ENCODE measurements at places on chromosomes 2 and 18.

DNA sequence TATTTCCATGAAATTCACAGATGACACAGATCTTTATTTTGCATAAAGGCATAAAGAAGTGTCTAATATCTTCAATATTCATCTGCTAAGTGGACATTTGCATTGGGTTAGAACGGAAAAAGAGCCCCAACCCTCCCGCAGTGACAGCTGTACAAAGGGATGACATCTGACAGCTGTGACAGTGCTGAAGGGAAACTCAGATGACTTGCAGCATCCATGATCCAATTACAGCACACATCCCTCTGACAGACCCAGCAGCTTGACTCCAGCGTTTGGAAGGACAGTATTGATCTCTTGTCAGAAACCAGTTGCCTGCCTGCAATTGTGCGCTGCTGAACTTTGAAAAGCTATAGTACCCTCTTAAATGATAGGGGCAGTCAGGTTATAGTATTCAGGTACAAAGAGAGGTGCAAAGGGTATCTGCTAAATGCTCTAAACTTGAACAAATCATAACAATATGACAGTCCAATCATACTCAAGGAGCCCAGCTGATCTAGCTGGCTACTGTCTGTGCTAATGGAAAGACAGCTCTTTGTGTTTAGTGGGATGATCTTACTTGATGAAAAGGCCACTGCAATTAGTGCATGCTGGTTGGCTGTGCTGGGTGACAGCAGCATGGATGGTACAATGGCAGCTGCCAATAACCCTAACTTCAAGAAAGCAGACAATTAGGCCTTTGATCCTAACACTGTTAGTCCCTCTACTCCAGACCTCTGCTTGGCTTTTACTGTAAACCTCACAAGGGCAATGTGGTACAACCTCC is 599.2 kb downstream of the NR4A2 start:
- DNase-seq: no peak

DNA sequence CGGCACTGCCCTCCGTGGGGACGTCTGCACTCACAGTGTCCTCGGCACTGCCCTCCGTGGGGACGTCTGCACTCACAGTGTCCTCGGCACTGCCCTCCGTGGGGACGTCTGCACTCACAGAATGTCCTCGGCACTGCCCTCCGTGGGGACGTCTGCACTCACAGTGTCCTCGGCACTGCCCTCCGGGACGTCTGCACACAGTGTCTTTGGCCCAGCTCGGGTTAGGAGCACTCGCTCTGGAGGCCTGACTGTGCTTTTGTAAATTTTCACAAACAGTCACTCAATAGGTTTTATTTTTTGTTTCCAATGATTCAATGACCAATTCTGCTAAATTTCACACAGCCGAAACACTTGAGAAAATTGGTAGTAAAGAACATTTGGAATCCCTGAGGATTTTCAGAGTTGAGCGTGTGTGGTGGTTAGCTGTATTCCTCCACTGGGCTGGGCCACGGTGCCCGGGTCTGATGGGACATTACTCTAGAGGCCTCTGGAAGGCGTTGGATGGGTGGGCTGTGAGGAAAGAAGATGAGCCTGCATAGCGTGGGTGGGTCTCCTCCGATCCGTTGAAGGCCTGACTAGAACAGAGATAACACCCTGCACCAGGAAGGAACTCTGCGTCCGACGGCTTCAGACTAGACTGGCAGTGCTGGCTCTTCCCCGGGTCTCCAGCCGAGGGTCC is 134.8 kb downstream of the RTP5 start:
- DNase-seq: no peak

- no peak for DNase-seq
These were observed 7.6 kb downstream of the PRKAG3 start for GRCh38 chr2:218824004-218824403.

GRCh38 chr2:63899639-63900038 is 57.9 kb downstream of the UGP2 start:
- no peak for DNase-seq

GRCh38 chr2:109454304-109454703 is 159.5 kb downstream of the SEPTIN10 start:
- no peak for DNase-seq

GRCh38 chr2:79993144-79993543 is 311.4 kb downstream of the LRRTM1 start:
- DNase-seq: no peak

DNA sequence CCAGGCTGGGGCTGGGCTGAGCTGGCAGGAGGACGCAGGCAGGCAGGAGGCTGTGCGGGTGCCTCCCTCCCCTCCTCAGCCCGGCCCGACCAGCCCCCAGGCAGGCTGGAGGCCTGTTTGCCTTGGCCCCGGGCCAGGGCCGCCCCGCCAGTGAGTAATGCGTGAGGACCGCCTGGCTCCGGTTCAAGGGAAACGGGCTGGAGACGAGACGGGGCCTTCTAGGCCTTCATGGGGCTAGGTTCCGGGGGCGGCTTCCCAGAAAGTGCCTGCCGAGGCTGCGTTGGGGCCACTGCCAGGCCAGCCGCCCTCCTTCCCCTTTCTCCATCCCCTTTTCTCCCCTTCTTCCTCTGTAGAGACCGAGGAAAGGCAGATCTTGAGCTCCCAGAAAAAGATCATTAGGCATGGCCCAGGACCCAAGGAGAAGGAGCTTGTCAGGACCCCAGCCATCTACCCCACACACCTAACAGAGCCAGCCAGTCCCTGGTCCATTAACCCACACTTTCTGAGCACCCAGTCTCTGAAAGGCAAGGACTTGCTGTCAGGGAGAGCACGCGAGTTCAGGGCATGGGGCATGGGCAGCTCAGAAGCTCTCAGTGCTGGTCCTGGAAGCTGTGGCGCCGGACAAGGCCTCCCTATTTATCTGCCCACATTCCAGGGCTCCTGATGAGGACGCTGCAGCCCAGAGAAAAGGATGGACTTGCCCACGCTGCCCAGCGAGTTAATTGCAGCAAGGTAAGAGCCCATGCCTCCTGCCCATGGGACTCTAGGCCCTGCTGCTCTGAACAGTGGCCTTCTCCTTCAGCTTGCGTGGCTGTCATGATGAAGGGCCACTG is 48.5 kb downstream of the SMAD7 start:
- no peak for DNase-seq

DNA sequence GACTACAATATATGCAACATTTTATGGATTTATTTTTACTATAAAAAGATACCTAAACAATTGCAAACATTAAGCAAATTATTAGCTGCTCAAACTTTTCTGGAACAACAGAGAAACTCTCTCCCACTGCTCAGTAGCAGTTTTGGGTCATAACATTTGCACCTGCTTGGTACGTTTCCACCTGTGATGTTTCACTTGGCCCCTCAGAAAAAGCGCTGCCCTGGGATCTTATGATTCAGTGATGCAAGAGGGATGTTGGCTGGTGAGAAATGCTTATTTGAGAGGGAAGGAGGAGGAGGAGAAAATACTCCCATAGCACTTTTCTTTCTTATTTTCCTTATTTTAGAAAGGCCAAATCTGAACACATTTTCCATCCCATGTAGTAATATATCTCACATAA is 9.2 kb downstream of the IRS1 start:
- DNase-seq: no peak

Data from stimulated activated CD8-positive, alpha-beta memory T cell treated with anti-CD3 and anti-CD28 coated beads, Interleukin-4, amount 100 ng/mL, for 1 hour (primary cell).